ENCODE measurements at places on chromosomes 5 and 9. TPM values are rescaled to one million over a fixed set of nuclear protein-coding genes. Genes with fewer than 3 reads are reported as not detected.

Gene SUSD3
- 0.54 TPM for total RNA-seq

- no peak for DNase-seq
These were observed 37.4 kb downstream of the CFAP90 start for GRCh38 chr5:7813576-7813975.

- DNase-seq = no peak
These were observed 436.7 kb downstream of the CTNND2 start for GRCh38 chr5:11467588-11467987.

Gene SLC25A46
- total RNA-seq = 84.4 TPM

Gene PDE8B
- under 0.01 TPM for total RNA-seq

Gene OR13F1
- total RNA-seq = not detected

DNA sequence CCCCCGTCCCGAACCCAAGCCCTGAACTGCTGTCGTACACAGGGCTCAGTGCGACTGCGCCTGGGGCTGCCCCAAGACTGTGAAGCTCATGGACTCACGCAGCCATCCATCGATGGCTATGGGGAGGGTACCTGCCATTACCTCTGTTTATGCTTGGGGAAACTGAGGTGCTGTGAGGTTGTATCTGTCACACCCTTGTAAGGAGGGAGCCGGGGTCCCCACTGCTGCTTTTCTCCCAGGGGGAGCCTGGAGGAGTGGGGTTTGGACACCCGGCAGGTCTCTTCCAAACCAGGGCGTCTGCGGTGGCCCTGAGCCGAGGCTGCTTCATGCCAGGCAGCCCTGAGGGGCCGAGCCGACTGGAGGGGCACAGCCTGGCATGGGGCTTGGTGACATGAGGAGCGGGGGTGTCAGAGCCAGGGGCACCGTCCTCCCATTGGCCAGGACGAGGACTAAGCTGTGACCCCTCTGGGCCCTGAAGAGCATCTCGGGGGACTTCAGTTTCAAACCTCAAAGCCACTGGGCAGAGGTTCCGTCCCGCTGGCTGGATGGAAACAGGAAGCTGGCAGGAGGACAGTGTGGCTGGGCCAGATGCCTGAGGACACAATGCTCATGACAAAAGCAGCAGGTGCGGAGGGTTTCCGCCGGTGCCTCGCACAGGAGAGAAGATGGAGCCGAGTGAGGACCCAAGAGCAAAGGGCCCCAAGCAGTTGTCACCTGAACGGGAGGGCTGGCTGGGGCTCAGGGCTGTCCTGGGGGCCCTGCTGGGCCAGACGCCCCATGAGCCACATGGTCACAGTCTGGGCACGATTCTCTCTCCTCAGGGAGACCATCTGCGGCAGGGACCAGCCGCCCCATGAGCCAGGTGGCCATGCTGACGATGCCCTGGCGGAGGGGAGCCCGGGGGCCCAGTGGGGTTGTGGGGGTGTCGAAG is 54.4 kb upstream of the EXOC3 start:
- DNase-seq = no peak

GRCh38 chr9:19517202-19517942 is 108.6 kb downstream of the ACER2 start:
- DNase-seq = no peak

Gene BAAT
- not detected for total RNA-seq
